ENCODE measurements at places on chromosomes 1 and 21.

GRCh38 chr21:42366292-42367010 is at the start of gene TFF1:
TSS of gene TFF1 (minus strand) at chr21:42366535. CDS start at chr21:42366495, 40 bp downstream.
- no peak for DNase-seq

- no peak for DNase-seq
These were observed 355.8 kb upstream of the NR5A2 start for GRCh38 chr1:199671684-199672083.

GRCh38 chr1:238690415-238690814 is 696.0 kb upstream of the CHRM3 start:
- no peak for DNase-seq

DNA sequence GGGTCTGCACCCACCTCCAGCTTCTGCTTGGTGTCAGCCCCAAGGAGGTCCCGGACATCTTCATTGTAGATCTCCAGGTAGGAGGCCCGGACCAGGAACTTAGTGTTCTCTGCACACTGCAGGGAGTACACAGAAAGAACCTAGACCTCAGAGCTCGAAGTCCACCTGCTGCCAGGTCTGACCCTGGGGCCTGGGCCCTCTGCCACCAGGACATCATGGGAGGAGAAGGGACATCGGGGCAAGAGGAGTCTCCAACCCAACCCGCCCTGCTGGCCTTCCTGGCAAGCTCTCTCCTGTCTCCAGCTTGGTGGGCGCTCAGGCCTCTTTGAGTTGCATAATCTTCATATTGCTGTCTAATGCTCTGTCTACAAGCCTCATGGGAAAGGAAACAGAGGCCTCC is 4.4 kb downstream of the KIF17 start:
- no peak for DNase-seq

DNA sequence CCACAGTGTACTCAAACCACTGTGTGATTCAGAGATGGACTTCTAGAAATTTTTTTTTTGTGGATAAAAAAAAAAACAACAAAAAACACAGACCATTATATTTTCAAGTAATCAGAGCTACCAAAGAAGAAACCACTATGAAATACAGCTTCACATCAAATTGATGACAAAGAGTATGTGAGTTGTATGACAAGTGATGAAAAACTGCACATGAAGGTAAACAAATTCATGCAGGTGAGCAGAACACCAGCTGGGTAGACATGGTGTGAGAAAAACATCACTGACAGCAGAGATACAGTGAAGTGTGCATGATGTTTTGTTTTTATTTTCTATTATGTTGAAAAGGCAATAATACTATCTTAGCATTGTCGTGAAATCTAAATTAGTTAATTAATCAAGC is 8.0 kb upstream of the PTPRC start:
- no peak for DNase-seq

- no peak for DNase-seq
These were observed 2.5 kb downstream of the METTL13 start for GRCh38 chr1:171783816-171784530.

DNA sequence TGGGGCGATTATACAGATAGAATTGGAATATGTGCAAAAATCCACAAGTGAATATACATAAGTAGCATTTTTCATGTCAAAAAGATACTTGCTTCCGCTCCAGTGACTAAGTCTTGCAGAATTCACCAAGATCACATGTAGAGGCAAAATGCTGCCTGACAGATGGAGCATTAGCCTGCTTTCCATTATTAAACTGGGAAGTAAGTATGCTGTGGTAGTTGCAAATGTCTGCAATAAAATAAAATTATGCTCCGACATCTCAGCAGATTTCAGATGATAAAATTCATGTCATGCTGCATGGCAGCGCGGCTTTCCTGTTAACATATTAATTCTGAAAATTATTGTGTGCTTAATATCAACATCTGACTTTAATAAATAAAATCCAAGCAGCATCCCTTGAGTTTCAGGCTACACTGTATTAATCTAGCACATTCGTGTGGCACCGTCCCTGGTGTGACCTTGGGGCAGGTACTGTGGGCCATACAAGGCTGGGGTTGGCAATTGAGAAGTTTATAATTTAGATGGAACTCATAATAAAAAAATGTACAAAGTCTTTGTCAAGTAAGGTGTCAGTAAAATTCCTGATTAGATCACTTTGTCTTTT is 366.4 kb upstream of the ZP4 start:
- no peak for DNase-seq

DNA sequence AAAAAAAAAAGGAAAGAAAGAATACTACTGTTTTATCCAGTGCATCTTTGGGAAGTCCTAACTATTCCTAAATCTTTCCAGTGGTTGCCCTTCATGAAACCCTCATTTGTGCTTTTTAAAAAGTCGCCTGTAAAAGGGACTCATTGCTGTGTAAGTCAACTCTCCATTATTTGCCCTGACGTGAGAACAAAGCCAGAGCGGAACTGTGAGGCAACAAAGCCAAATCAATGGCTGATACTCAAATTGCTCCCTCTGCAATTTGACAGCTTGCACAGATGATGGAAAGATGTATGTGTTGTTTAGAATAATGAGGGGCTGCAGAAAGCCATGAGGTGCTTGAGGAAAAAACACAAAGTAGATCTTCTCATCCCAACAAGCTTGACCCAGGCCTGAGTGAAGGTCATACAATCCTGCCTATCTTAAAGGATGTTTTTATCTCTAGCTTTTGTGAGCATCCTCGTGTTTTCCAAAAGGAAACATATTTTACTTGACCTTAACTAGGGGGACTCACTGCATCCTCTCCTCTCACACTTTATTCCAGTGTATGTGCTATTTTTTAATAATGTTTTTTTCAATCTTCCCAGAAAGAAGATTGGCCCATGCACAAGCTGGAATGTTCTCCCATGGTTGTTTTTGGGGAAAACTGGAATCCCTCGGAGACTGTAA is 33.4 kb downstream of the SMYD2 start:
- DNase-seq: no peak

DNA sequence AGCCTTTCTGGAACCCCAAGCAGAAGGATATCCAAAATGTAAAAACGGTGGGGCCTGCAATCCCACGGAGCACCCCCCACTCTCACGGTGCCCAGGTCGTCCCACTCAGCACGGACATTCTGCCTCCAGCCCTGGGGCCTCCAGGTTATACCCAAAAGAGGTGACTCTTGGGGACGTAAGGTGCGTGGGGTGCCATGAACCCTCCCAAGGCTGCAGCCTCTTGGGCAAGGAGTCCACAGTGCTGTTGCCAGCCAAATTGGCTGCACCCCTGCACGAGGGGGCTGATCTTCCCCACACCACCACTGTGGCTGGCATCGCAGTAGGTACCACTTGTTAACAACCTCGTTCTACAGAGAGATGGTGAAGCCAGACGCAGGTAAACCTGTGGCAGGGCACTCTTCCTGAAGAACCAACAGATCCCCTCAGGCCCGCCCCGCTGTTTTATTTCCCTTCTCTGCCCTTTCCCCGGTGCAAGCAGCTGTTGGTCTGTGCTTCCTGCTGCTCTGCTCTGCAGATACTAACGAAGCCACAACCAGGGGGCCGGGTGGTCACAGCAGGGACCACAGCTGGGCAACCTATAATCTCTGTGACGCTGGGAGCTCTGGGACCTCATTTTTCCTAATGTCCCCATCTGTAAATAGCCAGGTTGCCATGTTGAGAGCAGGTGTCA is 8.7 kb downstream of the TFF3 start:
- DNase-seq: no peak

GRCh38 chr1:217354895-217355294 is 276.0 kb downstream of the GPATCH2 start:
- no peak for DNase-seq

GRCh38 chr1:63199706-63200335 is 122.5 kb upstream of the FOXD3 start:
- no peak for DNase-seq

DNA sequence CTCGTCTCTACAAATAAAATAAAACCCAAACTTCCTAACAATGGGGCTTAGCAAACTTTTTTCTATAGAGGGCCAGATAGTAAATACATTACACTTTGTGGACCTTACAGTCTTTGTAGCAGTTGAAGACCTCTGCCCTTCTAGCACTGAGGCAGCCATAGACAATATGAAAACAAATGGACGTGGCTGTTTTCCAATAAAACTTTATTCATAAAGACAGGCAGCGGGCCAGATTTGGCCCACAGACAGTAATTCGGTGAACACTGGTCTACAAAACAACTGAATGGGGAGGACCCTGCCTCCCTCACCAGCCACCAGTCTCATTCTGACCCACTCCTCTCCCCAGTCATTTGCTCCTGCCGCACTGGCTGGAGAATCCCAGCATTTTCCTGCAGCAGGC is 162.3 kb downstream of the KAZN start:
- no peak for DNase-seq

- no peak for DNase-seq
These were observed 123.2 kb upstream of the WNT4 start for GRCh38 chr1:22266141-22266540.

DNA sequence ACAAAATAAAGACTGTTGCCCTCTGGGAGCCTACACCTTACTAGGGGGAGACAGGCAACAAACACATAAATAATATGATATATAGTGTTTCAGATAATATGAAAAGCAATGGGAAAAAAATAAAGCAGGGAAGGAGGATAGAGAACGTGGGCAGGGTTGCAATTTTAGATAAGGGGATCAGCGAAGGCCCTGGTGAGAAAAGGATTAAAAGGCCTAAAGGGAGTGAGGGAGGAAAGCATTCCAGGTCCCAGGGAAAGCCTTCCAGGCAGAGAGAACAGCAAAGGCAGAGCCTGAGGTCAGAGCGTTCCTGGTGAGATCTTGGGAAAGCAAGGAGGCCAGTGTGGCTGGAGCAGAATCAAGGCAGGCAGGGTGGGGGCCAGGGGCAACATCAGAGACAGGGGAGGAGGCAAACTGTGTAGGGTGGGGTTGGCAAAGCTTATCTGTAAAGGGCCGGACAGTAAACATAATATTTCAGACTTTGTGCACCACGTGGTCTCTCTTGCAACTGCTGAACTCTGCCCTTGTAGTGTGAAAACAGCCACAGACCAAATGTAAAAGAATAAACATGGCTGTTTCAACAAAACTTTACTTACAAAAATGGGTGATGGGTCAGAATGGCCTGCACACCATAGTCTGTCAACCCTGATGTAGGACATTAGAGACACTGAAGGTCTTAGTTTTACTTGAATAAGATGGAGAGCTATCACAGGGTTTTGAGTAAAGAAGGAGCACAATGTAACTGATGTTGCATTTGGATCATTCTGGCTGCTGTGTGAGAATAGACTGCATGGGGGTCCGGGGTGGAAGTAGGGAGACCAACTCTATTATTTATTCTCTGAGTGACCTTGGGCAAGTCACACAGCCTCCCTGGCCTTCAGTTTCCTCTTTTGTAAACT is 13.3 kb upstream of the CPT2 start:
- no peak for DNase-seq

- DNase-seq: no peak
These were observed 20.9 kb downstream of the COA7 start for GRCh38 chr1:52677076-52677806.

DNA sequence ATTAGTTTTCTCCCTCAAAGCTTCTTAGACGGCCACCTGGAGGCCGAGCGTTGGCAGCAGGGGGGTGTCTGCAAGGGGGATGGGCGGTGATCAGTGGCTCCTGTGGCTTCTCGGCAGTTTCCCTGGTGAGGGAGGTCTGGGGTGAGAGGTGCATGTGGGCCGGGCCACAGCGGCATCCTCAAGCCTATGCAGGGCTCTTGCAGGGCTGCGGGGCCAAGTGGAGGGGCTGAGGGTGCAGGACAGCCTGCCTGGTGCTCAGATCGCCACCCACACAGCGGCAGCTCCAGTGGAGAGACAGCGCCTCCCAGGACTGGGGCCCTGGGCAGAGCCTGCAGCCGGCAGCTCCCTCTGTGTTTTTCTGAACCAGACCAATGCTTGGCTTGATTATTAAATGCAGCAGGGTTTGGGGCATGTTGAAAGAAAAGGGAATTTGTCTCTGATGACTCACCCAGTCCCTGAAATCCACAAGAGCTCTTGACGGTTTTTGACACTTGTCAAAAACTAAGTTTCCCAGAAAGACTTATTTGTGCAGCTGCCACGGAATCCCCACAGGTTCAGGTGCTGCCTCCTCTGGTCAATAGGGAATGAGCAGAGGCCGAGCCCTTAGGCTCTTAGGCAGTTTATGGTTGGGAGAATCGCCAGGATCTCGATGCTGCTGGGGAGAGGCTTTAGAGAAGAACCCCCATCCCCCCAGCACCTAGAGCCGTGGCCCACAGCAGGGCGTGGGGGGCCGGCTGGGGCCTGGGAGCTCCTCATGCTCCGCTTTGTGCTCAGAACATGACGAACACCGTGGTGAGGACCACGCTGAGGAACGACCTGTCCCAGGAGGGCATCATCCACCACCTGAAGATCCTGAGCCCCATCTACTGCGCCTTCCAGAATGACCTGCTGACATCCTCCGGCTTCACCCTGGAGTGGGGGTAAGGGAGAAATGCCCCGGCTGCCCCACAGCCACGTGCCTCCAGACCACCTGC is 54.7 kb downstream of the UMODL1 start:
- no peak for DNase-seq

DNA sequence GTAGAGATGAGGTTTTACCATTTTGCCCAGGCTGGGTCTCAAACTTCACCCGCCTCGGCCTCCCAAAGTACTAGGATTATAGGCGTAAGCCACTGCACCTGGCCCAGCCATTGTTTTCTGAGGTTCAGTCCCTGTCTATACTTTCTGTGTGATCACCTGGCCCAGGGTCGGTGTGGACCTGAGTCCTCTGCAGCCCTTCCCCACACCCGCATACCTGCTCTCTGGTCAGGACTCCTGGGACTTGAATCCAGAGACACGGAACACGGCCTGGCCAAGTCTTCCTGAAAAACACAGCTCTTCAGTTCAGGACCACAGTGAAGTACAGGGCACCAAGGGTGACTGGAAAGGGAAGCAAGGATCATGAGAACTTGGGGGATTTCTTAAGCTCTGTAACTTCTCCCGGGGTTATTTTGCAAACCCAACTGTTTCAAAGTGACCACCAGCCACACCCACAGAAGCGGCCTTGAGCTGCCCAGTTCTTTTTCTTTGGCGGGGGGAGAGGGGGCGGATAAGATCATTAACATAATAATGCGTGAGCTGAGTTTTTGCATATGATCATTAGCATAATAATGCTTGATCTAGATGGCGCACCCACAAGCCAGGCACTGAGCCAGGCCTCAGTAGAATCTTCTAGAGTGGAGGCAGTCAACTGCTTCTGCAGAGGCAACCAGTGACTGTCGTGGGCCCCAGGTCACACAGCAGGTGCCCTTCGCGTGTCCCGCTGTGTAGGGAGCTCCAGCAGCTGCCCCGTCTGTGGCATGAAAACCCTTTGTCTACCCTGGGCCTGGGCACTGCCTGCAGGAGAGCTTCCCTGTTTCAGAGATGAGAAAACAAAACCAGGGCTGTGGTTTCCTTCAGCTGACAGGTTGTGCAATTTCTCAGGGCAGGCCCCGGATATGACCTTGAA is 1.7 kb upstream of the NADK start:
- DNase-seq: no peak

DNA sequence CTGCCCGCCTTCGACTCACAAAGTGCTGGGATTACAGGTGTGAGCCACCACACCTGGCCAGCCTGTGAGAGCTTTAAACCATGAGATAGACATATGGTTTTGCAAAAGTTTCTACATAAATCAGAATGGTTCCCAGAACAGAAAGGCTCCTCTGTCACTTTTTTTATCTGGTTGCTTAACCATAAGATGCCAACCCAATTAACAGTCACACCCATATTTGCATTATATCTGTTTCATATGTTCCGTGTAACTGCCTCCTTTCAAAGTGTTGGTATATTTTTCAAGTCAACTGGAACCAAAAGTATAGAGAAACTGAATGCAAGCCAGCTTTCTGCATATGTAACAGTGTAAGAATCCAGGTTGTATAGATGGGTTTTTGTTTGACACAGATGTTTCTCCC is 23.7 kb upstream of the RCC1 start:
- DNase-seq: no peak
